ENCODE measurements at places on chromosomes 3 and 15.

DNA sequence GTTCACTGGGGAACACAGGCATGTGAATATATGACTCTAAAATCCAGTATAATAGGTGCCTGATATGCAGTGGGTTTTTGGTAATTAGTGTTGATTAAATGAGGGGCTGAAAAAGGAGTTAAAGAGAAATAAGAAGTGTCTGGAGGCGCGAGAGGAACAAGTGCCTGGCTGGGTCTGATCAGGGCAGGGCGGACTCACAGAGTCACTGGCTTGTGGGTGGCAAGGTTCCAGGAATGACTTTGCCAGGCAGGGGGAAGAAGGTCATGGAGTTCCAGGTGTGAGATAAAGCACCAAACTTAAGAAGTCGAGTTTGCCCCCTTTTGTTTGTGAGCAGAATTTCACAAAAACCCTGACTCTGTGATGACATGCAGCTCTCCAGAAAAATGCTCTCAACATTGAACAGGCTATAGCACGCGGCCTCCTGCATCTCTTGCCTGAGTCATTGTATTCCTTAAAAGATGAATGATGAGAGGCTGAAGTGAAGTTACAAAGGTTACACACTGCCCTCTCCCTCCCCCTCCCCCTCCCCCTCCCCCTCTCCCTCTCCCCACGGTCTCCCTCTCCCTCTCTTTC is 63.0 kb upstream of the LMCD1 start:
- no peak for DNase-seq

DNA sequence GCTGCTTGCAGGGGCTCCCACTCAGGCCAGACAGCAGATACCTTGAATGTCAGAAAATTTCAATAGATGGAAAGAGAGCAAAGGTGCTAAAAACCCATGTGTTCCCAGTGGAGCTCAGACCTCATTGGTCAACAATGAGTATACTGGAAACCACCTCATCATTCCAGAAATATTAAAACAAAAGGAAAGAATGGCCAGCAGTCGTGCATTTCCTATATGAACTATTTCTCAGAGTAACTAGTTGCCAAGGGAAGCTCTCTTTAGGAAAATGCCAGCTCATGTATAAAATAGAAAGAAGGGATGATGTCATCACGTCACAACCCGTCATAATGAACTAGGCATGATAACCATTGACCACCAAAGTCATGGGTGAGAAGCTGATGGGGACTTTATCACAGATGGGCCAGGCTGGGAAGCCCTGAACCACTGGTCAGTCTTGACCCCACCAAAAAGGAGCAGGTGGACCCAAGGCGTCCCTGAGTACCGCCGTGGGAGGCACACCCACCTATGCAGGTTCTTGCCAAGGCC is 17.5 kb downstream of the DNAJB8 start:
- no peak for DNase-seq

GRCh38 chr3:4680227-4680691 is 187.1 kb downstream of the ITPR1 start:
- DNase-seq = no peak

DNA sequence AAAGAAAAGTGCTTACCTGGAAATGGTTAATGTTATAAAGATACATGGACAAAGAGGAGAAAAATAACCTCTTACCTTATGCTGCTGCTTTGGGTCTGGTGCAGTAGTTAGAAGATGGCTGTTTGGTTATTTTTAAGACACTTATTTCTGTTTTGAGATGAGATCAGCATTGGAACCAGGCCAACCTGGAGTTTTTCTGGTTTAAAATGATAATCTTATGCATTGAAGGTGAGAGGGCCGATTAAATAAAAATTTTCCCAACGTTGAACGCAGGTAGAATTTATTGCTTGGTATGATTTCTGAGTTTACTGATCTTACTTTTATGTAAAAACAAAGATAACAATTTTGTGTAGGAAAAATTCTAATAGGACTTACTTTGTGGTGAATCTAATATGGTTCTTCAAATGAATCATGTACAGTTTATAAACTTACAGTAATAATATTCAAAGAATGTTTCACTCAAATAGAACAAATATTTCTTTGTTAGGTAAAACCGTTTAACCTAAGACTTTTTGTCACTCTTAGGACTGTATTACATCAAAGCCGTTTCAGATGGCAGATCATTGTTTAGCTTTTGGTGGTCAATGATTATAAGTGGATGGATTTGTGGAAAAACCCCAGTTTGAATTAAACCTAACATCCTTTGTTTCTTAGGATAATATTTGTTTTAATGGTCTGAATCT is 14.9 kb downstream of the UBE2E2 start:
- DNase-seq = no peak

- DNase-seq = no peak
These were observed 5.8 kb downstream of the NLGN1 start for GRCh38 chr3:173403376-173403775.

DNA sequence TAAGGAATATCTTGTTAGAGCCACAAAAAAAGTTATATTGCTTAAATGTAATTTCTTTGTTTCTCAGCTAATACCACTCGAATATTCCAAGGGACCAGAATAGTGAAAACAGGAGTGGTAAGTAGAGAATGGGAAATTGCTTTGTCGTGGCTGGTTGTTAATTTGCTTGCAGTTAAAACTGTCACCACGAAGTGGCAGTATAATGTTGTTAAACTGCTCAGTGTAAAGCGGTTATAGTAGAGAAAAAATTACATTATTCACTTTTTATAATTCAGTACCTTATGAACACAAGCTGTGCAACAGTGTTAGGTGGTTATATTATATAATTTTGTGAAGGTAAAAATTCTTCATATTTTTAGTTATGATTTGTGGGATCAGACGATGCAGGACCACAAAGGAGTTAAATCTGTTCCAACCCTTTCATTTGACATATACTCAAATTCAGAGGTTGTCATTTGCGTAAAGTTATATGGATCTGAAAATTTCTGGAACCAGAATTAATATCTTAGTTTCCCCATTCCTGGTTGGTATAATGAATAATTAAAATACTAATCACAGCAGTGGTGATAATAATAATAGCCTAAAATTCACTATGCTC is 171.8 kb downstream of the FEZF2 start:
- no peak for DNase-seq

- DNase-seq = no peak
These were observed 18.6 kb downstream of the RNU5B-1 start for GRCh38 chr15:65323071-65323511.

DNA sequence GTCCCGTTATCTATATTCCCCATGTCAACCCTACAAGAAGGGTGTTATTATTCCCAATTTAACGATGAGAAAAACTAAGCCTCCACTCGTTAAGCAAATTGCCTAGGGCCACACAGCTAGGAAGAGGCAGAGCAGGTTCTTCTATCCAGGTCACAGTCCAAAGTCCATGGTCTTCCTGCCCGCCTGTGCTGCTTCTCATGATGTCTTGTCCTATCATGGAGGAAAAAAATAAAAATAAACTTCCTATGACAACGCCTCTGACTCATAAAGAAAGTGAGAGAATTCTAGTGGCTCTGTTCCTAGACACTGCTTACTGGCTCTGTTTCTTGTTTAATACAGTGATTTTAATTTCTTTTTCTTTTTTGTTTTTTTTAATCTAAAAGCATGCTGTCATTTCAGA is 9.7 kb downstream of the COL8A1 start:
- DNase-seq = no peak

DNA sequence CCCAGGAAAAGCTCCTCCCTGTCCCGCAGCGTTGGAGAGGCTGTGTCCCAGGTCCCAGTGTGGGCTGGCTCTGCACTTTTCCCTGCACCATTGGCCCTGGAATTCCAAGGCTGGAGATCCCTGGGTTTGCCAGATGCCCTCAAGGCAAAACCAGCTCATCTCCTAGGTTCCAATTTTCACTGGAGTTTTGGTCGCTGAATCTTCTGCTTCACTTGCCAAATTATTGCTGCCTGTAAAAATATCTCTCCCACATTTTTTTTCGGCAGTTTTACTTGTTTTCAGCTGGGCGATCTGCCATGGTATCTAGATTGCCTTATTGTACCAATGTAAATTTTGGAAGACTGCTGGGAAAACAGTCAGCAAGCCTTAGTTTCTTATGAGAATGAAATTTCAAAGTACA is 150.9 kb upstream of the ATP10A start:
- DNase-seq = no peak

DNA sequence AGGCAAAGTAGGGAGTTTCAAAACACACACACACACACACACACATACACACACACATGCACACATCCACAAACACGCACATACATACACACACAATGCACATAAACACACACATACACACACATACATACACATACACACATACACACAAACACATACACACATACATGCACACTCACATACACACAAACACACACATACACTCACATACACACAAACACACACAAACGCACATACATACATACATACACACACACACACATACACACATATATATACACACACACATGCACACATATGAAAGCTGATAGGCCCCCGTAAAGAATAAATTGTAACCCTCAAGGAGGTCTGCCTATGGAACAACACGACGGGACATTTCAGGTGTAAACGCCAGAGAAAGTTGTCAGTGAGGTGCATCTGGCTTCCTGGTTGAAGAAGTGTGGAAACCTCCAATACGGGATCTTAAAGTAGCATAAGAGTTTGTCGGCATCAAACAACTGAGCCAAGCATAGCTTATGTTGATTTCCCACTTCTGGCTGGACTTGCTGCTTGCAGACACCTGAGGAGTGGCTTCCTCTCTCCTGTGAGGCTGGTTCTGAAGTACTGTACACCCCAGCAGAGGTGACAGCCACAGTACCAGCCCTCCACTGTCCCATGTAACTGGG is 5.8 kb downstream of the RFTN1 start:
- DNase-seq = no peak

DNA sequence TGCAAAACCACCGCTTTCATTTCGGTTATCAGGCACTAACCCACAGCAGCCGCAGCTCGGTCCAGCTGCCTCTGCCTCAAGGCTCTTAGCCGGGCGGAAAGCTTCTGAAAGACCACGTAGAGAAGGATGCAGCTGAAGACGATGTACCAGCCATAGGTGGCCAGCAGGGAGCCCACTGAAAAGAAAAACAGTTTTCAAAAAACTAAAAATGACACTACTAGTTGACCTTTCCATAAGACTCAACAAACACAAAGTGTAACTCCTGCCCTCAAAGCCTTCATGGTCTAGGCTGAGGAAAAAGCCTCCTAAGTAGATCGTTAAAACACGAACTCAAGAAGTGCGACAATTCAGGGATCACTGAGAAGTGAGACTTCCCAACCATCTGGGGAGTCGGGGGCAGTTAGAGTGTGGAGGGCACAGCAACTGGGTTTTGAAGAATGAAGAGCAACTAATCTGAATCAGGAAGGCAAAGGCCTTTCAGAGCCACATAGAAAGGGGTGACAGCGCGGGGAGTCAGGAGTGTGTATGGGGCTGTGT is 716 bp downstream of the SELENOS start:
- DNase-seq = no peak

DNA sequence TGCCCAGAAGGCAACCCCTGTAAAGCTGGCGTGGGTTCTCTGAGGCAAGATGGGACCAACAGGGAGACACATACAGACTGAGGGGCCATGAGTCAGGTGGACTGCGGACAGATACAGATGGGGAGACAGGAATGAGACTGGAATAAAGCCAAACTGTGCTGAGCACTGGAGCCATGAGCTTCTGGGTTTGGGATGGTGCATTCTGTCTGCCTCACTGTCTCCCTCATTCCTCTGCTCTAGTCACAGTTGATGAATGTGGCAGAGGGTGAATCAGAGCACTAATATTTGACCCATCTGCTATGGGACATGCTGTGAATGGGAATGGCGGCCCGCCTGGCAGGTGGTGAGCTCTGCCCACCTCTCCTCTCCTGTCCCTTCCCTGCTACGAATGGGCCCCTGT is 262.9 kb downstream of the EPHB1 start:
- no peak for DNase-seq

- no peak for DNase-seq
These were observed 378.6 kb downstream of the VPS13C start for GRCh38 chr15:61681676-61682075.

- no peak for DNase-seq
These were observed 39.3 kb downstream of the MEGF11 start for GRCh38 chr15:66214246-66214645.

- DNase-seq = no peak
These were observed 51.8 kb downstream of the RGMA start for GRCh38 chr15:93036951-93037819.

DNA sequence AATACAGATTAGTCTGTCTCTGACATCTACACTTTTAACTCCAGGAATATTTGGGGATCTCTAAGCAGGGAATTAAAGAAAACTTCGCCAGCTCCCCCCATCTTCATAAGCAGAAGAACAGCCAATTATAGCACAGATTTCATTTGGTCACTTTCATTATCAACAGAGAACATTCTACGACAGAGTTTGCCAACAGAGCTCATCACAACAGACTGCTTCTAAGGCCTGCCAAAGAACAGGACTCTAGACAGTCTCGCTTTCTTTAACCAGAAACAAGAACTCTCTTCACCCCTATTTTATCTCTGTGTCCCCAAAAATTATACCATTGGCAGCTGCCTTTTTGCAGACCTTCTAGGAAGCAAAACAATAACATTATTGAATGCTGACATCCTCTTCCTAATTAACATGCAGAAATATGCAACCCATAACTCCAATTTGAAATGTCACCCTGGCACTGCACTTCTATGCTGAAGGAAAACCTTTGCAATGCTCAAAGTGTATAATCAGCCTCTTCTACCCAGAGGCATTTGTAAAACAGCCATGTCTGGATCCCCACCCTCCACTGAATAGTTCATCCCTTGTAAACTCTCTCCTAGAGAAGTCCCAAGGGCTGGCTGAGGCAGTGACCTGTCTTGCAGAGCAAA is 552.8 kb downstream of the MAGI1 start:
- DNase-seq = no peak
